ENCODE measurements at places on chromosomes 7 and 10.

- no peaks in the 10 kb centered on the region for H3K36me3 ChIP-seq
- peak; percentile 43 for DNase-seq
- H3K27me3 ChIP-seq, result no peaks in the 10 kb centered on the region
- no peak overlapping the region for H3K27ac ChIP-seq
Observed at GRCh38 chr7:34277016-34277802, 371.9 kb downstream of the BMPER start.

DNA sequence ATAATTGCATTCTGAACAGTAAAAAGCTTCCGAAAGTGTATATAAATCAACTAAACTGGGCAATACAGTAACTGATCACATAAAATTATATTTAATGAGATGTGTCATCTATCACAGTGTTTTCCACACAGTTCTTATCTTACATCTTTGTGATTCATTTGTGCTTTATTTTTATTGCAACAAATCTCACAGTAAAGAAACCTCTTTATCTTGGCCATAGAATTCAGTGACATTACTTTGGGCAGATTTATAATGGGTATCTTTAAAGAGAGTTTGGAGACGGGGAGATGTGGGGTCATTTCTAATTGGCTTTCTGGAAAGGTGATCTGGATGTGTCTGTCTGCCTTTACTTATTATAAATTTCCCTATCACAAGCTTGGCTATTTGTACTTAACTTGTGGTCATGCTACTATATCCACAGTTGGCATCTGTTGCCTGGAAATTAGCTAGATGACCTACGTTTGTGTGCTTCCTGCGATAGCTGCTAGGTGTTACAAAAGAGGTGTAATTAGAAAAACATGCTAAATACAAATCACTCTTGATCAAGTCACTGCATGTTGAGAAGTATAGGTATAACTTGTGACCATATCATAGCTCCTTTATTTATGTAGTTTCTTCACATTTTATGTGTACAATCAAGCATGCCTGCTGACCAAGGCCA, 123.8 kb downstream of the ARID5B start:
- peaks cover 10% of the 10 kb centered on the region for H3K4me1 ChIP-seq
- H3K27me3 ChIP-seq, result no peaks in the 10 kb centered on the region
- no peak for DNase-seq
- H3K36me3 ChIP-seq, result no peaks in the 10 kb centered on the region
- no peak overlapping the region for H3K27ac ChIP-seq

DNA sequence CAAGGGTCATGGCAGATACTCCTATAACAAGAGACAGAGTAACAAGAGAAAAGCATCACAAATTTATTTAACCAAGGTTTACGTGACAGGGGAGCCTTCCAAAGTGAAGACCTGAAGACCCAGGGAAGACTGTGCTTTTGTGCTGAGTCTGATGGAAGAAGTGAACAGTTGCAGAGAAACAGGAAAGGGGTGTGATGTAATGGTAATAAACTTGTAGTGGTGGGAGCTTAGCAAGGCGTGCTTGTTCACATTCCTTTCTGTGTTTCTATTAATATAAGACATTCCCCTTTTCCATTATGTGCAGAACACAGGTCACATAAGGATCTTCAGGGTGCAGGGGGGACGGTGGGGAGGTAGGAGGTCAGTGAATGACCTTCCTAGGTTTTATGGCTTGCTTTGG, 25.5 kb upstream of the C10orf67 start:
- H3K4me1 ChIP-seq, result peaks cover 9% of the 10 kb centered on the region
- H3K36me3 ChIP-seq, result no peaks in the 10 kb centered on the region
- no peaks in the 10 kb centered on the region for H3K27me3 ChIP-seq
- peak; percentile 81 for DNase-seq

- no peaks in the 10 kb centered on the region for H3K36me3 ChIP-seq
- H3K4me1 ChIP-seq, result peaks cover 6% of the 10 kb centered on the region
- DNase-seq, result peak; percentile 56
- peak overlapping the region; percentile 39 for H3K4me3 ChIP-seq
Observed at GRCh38 chr10:32155075-32155516, 98.9 kb upstream of the KIF5B start.

Data from mesenchymal stem cell (in vitro differentiated cells and primary cell).